ENCODE measurements at places on chromosomes 7 and 10. TPM values are rescaled to one million over a fixed set of nuclear protein-coding genes. Genes with fewer than 3 reads are reported as not detected.
A peak's percentile ranks its signal among the peaks of the same experiment; 100 is the strongest.

HOXA2 gene
- total RNA-seq = 0.31 TPM

AGBL3 gene
- 10.0 TPM for total RNA-seq

GPR146 gene
- 14.2 TPM for total RNA-seq

LRIT1 gene
- 6.6 TPM for total RNA-seq

CARD11 gene
- 2.9 TPM for total RNA-seq

AKR1C8 gene
- 7.5 TPM for total RNA-seq

TSPAN15 gene
- total RNA-seq = 35.3 TPM

EGR2 gene
- total RNA-seq = 6.8 TPM

GRCh38 chr7:65233409-65234034 lies 140.1 kb upstream of the ZNF92 start:
- no peak for DNase-seq

DNA sequence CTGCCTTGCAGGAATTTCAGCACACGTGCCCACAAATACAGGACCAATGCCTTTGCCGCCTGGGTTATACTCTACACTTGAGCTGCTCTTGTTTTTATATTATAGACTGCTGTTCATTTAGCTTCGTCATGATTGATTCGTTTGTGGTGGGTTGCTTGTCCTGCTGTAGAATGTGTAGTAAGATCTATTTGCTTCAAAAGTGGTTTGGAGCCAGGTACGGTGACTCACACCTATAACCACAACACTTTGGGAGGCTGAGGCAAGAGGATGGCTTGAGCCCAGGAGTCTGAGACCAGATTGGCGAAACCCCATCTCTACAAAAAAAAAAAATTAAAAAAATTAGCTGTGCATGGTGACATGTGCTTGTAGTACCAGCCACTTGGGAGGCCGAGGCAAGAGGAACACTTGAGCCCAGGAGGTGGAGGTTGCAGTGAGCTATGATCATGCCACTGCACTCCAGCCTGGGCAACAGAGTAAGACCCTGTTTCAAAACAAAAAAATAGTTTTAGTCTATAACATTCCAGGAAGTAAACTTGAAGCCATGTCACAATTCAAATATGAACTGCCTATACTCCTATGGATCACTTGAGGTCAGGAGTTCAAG lies 9.0 kb upstream of the RHBDD2 start:
- DNase-seq = no peak

- DNase-seq = no peak
Measured at GRCh38 chr7:69550991-69551390, 47.3 kb upstream of the AUTS2 start.

GRCh38 chr10:9992661-9993060 lies 1025.0 kb upstream of the CELF2 start:
- no peak for DNase-seq

DNA sequence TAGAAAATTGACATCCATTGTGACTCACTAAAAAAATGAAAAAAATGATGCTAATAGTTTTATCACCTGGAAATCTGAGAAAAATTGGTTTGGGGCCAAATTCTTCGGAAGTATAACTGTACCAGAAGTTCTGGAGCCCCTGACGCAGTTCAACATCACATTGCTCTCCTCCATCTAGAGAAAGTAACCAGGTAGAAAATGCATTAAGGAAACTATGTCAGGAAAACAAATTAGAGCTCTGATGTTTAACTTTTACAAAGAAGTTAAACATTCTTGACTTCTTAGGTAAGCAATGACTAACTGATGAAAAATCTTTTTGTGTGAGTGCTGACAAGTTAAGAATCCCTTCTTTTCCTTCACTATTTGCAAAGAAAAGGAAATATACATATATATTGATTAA lies 61.1 kb upstream of the TMEM196 start:
- DNase-seq = no peak

DNA sequence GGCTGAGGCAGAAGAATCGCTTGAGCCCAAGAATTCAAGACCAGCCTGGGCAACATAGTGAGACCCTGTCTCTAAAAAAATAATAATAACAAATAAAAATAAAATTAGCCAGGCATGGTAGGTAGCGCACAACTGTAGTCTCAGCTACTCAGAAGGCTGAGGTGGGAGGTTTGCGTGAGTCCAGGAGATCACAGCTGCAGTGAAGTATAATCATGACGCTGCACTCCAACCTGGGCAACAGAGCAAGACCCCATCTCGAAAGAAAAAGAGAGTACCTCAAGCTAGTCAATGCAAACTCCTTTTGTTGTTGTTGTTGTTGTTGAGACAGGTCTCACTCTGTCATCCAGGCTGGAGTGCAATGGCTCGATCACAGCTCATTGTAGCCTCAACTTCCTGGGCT lies 34.0 kb upstream of the NFE2L3 start:
- DNase-seq = no peak

- DNase-seq = no peak
Measured at GRCh38 chr10:119112056-119112455, 8.1 kb downstream of the DENND10 start.

DNA sequence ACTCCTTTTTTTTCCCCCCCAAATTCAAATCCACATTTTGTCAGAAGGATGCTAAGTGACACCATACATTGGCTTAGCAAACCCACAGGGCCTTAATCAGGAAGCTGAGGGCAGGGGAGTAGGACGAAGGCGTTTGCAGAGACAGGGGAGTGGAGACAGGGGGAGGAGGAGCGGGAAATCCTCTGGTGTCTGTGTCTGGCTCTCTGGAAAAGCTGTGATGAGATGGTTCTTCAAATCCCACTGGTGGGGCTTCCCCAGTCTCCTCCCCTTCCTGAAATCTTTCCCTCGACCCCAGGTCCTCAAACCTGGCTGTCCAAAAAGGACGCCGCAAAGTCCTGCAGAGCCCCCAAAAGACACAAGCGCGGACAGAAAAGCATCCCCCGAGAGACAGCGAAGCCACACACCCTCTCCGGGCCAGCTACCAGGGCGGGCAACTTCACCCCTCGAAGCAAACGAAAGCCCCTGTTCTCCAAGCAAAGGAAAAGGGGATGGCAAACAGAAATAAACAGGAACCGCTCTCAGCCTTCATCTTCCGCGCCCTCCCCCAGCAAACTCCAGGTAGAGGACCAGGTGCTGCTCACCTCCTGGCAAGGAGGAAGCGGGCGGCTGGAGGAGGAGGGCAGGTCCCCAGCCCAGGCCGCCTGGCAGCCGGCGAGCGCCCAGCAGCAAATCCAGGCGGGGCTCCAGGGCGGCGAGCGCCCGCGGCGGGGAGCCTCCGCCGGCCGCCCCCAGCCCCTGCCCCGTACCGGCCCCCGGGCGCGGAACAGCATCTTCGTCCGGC lies 520 bp downstream of the ELAPOR2 start:
- peak; percentile 15 for DNase-seq

- peak; percentile 15 for DNase-seq
Measured at GRCh38 chr10:12500381-12501303, 151.3 kb downstream of the CAMK1D start.

Measured in testis (tissue), 5 donors.